ENCODE measurements at places on chromosomes 12 and 14.

GRCh38 chr12:42360747-42361403, 34.9 kb downstream of the PPHLN1 start:
- no peak for DNase-seq

DNA sequence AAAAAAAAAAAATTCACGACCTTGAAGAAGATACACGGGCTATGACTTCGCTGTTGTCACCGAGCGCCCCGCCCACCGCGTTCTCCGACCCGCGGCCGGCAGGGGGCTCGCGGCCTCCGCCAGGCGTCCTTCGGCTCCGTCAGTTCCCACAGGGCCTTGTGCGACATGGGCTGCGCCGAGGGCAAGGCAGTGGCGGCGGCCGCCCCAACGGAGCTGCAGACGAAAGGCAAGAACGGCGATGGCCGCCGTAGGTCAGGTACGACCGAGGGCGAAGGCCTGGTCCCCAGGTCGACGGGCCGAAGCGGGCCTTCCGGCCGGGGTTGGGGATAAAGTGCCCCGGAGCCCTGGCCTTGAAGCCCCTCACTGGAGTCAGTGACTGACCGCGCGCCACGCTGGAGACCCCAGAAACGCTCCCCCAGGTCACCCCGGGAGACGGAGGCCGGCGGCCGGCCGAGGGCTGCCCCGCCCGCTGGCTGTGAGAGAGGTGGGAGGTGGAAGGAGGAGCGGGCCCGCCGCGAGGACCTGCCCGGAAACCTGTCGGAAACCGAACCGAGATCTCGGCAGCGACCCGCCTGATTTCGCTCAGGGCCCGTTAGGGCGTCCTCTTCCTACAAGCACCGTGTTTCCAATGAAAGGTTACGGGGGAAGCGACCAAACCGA, at the start of gene TXNRD1:
Gene TXNRD1, plus strand, starts transcription at position 142 of the 660 bp plus-strand sequence. Its CDS starts 24 bp downstream, at position 166.
- DNase-seq: peak; percentile 97

DNA sequence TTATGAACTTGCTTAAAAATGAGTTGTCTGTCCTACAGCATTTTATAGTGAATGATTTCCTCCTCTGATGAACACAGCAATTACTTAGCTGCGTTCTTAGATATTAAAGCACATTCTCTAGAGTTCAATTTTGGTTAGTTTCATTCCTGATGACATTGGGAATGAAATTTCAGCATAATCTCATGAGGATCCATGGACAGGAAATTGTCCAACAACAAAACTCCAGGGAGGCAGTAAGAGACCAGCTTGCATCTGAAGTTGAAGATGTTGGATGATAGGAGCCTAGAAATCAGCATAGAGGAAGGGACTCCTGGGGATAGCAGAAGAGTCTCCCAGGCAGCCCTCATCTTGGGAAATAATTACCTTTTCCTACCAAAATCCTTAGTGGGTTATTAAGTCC, 128.7 kb upstream of the RAP1B start:
- no peak for DNase-seq

GRCh38 chr14:98612434-98613200, 659.4 kb downstream of the BCL11B start:
- no peak for DNase-seq

DNA sequence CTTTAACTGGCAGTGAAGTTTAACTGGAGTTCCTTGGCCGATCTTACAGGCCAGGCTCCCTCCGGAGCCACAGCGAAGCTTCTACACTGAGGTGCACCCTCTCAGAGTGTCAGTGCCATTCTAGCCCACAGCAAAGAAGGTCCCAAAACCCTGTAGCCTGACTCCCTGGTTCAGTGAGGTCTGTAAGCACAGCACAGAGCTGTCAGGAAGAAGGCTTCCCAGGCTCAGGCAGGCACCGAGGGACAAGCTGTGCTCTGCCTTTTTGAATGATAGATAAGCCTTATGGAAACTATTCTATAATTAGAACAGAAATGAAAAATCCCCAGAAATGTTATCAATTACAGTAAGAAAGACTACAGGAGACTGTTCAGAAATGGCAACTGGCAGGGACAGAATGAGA, 40.2 kb downstream of the MOK start:
- no peak for DNase-seq

DNA sequence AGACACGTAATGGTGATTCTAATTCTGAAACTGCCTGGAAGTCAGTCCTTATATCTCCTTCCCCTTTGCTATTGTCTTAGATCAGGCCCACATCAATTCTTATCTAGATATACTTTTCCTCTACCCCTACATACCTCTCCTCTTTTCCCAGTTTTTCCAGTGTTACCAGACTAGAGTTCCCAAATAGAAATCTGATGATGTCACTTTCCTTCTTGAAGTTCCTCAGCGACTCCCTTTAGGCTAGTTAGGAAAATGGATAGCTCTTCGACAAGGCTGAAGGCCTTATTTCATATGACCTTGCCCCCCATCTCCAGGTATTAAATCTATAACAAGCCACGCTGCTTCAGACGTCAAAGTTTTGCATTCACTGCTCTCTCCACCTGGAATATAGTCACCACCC, 201.1 kb upstream of the ATP2B1 start:
- DNase-seq: no peak

DNA sequence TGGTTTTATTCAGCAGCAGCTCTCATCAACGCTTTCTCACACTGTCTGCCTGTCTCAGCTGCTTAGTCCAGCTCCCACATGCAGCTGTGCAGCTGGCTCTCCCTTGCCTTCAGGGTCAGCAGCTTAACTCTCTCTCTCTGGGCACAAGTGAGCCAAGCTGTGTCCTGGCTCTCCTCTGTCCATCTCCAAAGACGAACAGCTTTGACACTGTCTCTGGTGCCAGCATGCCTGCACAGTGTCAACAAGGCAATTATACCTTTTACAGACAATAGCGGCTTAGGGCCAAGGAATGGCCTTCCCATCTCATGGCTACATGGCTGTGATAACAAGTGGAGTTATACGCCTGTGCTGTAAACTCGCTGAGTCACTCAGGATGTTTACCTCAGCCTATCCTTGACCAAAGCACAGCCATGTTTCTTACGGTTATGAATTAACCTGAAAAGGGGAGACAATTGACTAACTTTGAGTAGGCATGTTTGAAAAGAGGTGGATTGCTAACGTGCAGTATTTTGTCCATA, 38.4 kb upstream of the MANSC4 start:
- DNase-seq: no peak

DNA sequence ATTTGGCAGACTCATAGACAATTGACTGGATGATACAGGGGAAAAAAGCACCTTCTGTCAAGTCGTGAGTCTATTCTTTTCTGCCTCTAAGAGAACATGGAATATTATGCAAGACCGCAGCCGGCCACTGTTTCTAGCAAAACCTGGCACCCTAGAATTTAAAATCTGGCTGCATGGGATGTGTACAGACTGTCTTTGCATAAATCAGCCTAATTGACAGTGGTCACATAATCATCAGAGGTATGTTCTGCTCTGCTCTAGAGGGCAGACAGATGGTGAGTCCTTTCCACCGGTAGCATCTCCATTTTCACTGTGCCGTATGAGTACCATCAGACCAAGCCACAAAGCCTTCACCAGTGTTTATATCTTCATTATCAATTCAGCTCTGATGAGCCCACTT, 80.6 kb downstream of the KCNK10 start:
- DNase-seq: no peak

DNA sequence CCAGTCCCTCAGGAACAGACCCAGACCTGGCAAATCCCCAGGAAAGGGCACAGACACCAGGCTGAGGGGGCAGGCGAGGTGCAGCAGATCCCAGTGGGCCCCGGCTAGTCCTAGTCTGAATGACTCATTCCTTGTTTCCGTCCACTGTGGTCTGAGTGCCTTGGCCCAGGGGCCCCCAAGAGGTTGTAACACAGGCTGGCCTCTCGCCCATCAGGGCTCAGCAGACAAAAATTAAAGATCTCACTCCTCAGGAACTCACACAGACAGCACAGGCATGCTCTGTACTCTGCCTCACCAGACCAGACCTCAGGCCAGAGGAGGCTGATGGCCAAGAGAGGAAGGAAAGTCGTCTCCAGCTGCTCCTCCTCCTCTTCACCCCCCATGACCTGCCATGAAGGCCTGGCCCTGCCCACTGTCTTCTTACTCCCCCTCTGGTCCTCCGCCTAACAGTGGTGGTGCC, 7.7 kb upstream of the LTBP2 start:
- peak; percentile 96 for DNase-seq

DNA sequence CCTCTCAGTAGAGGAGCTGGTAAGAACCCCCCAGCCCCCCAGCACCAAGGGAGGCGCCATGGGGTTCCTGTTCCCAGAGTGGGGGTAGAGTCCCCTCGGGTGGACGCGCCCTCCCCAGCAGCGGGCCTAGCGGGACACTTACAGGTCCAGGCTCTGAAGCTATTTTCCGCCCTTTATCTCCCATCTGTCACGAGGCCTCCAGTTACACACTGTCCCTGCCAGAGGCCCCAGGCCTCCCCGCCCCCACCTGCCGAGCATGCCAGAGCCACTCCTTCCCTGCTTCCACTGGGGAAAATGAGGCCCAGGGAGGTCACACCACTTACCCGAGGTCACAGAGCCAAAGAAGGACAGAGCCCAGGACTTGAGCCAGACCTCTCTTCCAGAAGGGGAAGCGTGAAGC, 3.1 kb downstream of the C14orf180 start:
- DNase-seq: no peak

DNA sequence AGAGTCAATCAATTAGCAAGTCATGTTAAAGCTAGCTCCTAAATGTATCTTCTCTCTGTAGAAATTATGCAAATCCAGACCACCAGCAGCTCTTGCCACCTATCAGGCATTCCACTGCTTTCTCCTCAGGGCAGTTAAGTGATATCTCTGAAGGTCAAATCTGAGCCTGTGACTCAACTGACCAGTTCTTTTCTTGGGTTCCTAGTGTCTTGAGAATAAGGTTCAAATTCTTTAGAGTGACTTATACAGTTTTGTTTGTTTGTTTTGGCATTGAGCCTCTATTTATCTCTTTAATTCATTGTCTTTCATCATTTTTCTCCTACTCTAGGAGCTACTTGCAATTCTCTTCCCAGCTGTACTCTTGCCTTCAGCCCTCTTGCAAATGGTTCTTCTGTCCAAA, 2.5 kb upstream of the LRIG3 start:
- no peak for DNase-seq

DNA sequence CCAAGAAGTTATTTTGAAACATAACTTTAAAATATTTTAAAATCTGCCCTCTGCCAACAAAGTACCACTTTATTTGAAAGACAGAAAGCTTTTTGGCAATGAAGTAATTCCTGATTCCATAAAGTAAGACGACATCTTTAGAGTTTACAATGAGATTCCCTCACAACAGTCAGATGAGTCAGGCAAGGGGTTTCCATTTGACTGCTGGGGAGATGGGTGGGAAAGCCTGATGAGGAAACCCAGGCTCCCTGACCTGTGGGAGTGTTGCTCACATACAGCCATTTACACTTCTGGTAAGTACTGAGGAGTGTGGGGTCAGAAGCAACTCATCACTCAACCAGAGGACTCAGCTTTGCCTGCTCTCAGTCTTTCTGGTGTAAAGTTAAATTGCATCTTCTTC, 10.2 kb downstream of the KITLG start:
- DNase-seq: peak; percentile 86

- DNase-seq: no peak
Measured at GRCh38 chr12:38919191-38919590, 13.8 kb upstream of the CPNE8 start.

- DNase-seq: no peak
Measured at GRCh38 chr12:52542785-52543318, 10.1 kb downstream of the KRT71 start.

GRCh38 chr14:80545935-80546854, 334.9 kb upstream of the DIO2 start:
- DNase-seq: no peak

- no peak for DNase-seq
Measured at GRCh38 chr12:1020389-1020788, 29.4 kb downstream of the ERC1 start.

- no peak for DNase-seq
Measured at GRCh38 chr14:89443042-89443629, 26.1 kb upstream of the FOXN3 start.

GRCh38 chr12:53670308-53670707, 5.6 kb downstream of the ATP5MC2 start:
- no peak for DNase-seq

- peak; percentile 49 for DNase-seq
Measured at GRCh38 chr12:108570743-108571608, 8.6 kb downstream of the ISCU start.

GRCh38 chr12:38162013-38162412, 154.6 kb upstream of the ALG10B start:
- no peak for DNase-seq

- peak; percentile 88 for DNase-seq
Measured at GRCh38 chr14:23727566-23728335, 91.6 kb downstream of the DHRS2 start.

GRCh38 chr12:52739963-52740362, 36.6 kb upstream of the KRT77 start:
- DNase-seq: no peak

GRCh38 chr14:69708049-69708448, 58.9 kb upstream of the SRSF5 start:
- DNase-seq: no peak

GRCh38 chr14:50222055-50222613, 9.2 kb downstream of the SOS2 start:
- DNase-seq: no peak

- no peak for DNase-seq
Measured at GRCh38 chr12:53197011-53197640, 9.9 kb downstream of the ITGB7 start.

DNA sequence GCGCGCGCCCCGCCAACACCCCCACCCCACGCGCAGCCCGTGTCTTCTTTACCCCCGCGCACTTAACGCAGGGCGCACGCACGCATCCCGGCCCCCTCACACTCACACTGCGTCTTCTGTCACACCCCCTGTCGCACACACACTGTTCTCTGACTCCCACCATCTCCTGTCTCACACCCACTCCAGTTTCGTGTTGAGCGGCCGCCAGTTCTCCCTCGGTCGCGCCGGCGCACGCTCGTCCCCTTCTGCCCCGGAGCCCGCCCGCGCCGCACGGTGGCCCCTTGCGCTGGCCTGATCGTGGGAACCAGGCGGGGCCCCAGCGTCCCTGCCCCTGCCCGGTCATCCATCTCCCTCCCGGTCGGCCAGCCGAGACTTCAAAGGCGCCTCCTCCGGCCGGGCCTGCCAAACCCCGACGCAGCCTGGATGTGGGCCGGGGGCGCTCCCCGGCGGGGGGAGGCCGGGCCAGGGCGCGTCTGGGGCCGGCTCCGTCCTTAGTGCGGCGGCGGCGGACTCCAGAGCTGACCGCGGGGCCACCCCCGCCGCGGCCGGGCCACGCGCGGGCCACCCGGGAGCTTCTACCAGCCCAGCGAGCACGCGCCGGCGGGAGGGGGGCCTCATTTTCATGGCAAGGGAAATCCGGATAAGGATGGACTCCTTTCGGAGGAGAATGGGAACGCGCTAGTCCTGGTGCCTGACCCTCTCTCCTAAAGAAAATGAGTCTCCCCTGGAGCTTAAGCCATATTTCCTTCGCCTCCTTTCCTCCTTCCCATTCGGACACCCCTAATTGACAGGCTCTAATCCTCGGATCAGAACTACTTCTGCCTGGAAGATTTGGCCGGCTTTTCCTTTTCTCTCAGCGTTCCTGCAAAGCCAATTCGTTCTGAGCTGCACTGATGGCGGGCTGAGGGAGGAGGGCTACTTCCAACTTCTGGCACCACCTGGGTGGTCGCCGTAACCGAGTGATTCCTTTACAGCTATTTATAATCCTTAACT, 82.0 kb upstream of the HMGA2 start:
- peak; percentile 97 for DNase-seq

Data from islet precursor cell (in vitro differentiated cells).